Naive thymus-derived CD4-positive, alpha-beta T cell (primary cell): ENCODE measurements at places on chromosomes 6 and 20. TPM values are rescaled to one million over a fixed set of nuclear protein-coding genes. Genes with fewer than 3 reads are reported as not detected.

GRCh38 chr6:19551611-19552010 lies 285.6 kb upstream of the ID4 start:
- no peak overlapping the region for H3K4me3 ChIP-seq
- no peak for DNase-seq
- H3K36me3 ChIP-seq = no peaks in the 10 kb centered on the region
- H3K27ac ChIP-seq = no peak overlapping the region

GRCh38 chr6:166402582-166403277 lies 20.0 kb upstream of the MPC1 start:
- H3K27me3 ChIP-seq = no peaks in the 10 kb centered on the region
- DNase-seq = no peak
- no peak overlapping the region for H3K4me3 ChIP-seq
- H3K27ac ChIP-seq = no peak overlapping the region
- no peaks in the 10 kb centered on the region for H3K36me3 ChIP-seq

DNA sequence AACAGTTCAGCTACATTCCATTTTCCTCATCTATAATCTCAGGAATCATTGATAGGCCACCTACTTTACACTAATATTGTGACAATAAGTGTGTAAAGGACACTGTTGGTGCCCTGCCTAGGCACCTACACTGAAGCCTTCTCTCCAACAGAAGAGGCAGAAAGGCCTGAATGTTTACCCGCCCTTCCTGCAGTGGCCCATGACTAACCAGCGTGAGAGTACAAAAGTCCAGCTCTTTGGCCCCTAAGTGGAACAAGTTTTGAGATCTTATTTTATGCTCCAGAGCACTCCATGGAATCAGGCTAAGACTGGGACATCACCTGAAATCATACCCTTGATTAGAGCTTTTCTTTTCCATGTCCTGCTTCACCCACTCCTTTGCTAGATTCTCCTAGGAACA lies 359.7 kb downstream of the ARHGAP18 start:
- no peak for DNase-seq
- no peak overlapping the region for H3K4me3 ChIP-seq
- H3K27ac ChIP-seq = no peak overlapping the region
- H3K27me3 ChIP-seq = no peaks in the 10 kb centered on the region
- no peaks in the 10 kb centered on the region for H3K4me1 ChIP-seq
- no peaks in the 10 kb centered on the region for H3K36me3 ChIP-seq

DNA sequence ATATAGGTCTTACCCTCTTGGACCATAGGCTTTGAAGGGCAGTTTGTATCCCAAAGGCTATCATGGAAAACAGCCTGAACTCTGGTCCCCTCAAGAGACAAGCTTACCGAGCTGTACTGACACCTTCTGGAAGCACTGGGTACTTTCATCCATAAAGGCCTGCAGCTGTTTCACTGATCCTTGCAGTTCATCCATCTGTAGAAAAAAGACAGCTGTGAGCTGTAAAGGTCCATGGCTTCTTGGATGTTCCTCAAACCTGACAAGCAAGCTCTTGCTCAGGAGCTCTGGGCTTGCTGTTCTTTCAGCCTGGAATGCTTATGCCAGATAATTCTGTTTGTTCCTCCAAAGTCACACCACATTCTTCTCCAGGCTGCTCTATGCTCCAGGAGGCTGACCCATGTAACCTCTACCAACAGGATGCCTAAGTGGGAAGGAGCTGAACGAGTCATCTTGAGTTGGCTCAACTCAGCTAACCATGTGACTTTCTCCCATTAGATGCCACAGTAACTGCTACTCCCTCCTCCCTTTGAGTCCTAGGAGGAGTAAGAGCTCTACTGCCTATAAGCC lies 8.8 kb upstream of the NDRG3 start:
- H3K27ac ChIP-seq = no peak overlapping the region
- DNase-seq = peak; percentile 56
- H3K27me3 ChIP-seq = no peaks in the 10 kb centered on the region
- H3K36me3 ChIP-seq = peaks cover 40% of the 10 kb centered on the region
- no peaks in the 10 kb centered on the region for H3K4me1 ChIP-seq

- H3K4me1 ChIP-seq = no peaks in the 10 kb centered on the region
- no peaks in the 10 kb centered on the region for H3K36me3 ChIP-seq
- H3K27me3 ChIP-seq = no peaks in the 10 kb centered on the region
- DNase-seq = no peak
- H3K27ac ChIP-seq = no peak overlapping the region
- H3K4me3 ChIP-seq = no peak overlapping the region
Observed at GRCh38 chr6:137637121-137637520, 142.9 kb upstream of the OLIG3 start.

The CST4 gene
- not detected for total RNA-seq

The OPRM1 gene
- not detected for total RNA-seq

The RAET1E gene
- total RNA-seq = not detected

The CYP21A2 gene
- 0.32 TPM for total RNA-seq

The SLC12A5 gene
- total RNA-seq = not detected
